Activated naive CD8-positive, alpha-beta T cell treated with anti-CD3 and anti-CD28 coated beads for 36 hours (primary cell): ENCODE measurements at places on chromosomes 11 and 22. TPM values are rescaled to one million over a fixed set of nuclear protein-coding genes. Genes with fewer than 3 reads are reported as not detected.

GRCh38 chr11:8318536-8318935 lies 54.9 kb upstream of the LMO1 start:
- no peaks in the 10 kb centered on the region for H3K36me3 ChIP-seq
- no peaks in the 10 kb centered on the region for H3K4me1 ChIP-seq
- H3K4me3 ChIP-seq, result no peak overlapping the region
- H3K27ac ChIP-seq, result no peak overlapping the region

VPREB1 gene
- not detected for total RNA-seq

FGF19 gene
- not detected for total RNA-seq

DNA sequence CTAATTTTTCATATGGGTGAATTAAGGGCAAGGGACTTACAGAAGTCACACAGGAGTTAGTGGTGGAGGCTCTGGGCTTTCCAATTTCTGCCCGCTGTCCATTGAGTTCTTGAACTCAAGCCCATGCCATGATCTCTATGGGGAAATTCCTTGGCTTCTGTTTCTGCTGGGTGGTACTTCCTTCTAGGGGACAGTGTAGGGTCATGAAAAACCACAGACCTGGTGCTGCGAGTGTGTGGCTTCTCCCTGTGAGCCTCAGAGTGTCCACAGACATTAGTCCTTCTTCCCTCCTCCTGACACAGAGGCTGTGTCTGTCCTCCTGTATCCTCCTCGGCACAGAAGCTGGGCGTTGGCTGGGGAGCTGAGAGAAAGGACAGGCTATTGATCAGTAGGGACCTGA lies 6.3 kb upstream of the SEZ6L start:
- H3K27ac ChIP-seq, result no peak overlapping the region
- H3K36me3 ChIP-seq, result no peaks in the 10 kb centered on the region
- no peak overlapping the region for H3K4me3 ChIP-seq
- DNase-seq, result no peak

GRCh38 chr11:66124564-66124963 lies 54.5 kb downstream of the PACS1 start:
- peak overlapping the region; percentile 30 for H3K27ac ChIP-seq
- H3K4me1 ChIP-seq, result peaks cover 65% of the 10 kb centered on the region
- H3K4me3 ChIP-seq, result no peak overlapping the region
- no peaks in the 10 kb centered on the region for H3K27me3 ChIP-seq

CEND1 gene
- total RNA-seq, result 0.94 TPM

DNA sequence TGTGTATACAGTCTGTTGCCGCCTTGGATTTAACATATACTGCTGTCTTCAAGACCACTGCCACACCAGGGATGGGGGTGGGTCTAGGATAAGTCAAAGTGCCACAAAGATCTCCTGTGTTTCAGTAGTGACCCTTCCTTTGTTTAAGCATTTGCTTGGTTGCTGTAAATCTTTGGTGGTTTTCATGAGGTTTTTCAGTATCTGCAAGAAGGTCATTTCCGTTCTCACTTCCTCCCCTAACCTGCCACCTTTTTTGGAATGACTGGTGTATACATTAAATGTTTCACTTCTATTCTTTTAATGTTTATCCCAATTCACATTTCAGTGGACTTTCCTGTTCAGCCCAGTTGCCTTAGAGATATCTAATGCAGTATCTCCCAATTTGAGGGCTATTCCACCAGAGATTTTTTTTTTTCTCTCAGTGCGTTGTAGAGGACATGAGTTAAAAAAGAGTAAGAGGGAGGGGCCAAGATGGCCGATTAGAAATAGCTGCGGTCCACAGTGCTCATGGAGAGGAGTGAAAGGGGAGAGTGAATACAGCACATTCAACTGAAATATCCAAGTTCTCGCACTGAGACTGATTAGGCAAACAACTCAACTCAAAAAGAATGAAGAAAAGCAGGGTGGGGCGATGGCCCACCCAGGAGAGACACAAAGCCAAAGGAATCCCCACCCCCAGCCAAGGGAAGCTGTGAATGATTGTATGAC lies 43.2 kb downstream of the USP47 start:
- H3K27me3 ChIP-seq, result no peaks in the 10 kb centered on the region
- no peak for DNase-seq
- no peak overlapping the region for H3K27ac ChIP-seq
- no peak overlapping the region for H3K4me3 ChIP-seq

ABCG4 gene
- total RNA-seq, result 0.12 TPM

GRCh38 chr11:117649296-117650055 lies 147.5 kb downstream of the DSCAML1 start:
- H3K27me3 ChIP-seq, result peaks cover under 1% of the 10 kb centered on the region
- H3K4me1 ChIP-seq, result no peaks in the 10 kb centered on the region
- no peak for DNase-seq
- no peaks in the 10 kb centered on the region for H3K36me3 ChIP-seq

DNA sequence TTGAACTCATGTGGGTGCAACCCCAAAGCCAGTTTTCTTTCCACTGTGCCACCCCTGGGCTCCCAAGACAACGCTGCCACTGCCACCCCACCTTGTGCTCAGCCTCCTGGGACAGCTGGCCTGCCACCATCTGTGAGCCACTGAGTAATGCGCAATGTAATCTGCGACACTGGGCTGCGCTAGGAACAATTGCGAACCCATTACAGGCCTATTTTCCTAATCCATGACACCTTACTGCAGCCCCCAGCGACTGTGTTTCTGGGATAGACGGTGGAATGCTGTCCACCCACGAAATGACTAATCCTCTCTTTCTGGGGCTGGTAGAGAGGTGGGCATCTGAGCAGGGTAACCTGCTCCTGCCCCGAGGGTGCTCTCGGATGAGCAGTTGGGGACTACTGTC lies 22.2 kb downstream of the FLRT1 start:
- no peak overlapping the region for H3K4me3 ChIP-seq
- H3K27me3 ChIP-seq, result peaks cover 15% of the 10 kb centered on the region
- no peak overlapping the region for H3K27ac ChIP-seq
- peaks cover 3% of the 10 kb centered on the region for H3K4me1 ChIP-seq
- no peak for DNase-seq

- no peak overlapping the region for H3K27ac ChIP-seq
- H3K27me3 ChIP-seq, result no peaks in the 10 kb centered on the region
- no peak overlapping the region for H3K4me3 ChIP-seq
Observed at GRCh38 chr11:3627291-3627690, 14.5 kb downstream of the ART5 start.

DNA sequence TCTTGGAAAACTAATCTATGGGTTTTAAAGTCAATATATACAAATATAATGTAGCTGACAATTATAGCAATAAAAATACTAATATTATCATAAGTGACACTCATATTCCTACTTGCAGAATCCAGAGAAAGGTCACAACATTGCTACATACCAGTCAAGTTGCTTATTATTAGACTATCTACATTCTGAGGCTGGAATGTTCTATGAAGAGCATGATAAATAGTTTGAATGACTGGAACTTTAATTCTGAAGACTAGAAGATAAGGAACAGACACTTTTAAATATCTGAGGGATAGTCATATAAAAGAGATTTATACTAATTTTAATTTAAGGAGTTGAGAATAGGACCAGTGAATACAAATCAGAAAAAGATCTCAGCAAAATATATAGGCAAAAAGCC lies 146.0 kb downstream of the GUCY1A2 start:
- no peaks in the 10 kb centered on the region for H3K36me3 ChIP-seq
- no peak overlapping the region for H3K4me3 ChIP-seq

DNA sequence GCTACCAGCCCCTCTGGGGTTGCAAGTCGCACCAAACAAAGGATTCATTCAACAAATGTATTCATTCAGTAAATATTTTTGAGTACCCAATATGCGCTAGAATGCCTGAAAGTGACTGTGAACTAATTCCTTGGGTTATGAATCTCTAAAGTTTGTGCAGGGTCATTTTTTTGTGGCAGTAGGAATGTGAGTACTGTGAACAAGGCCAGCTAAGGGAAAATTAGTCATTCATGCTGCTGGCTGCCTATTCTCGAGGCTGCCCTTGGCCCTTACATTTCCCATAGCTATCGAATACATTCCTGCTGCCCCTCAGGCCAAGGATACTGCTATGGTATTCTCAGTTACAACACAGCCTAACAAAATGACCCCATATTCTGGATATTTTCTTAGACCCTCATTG lies 141.6 kb downstream of the TRPC6 start:
- no peaks in the 10 kb centered on the region for H3K36me3 ChIP-seq
- no peak overlapping the region for H3K4me3 ChIP-seq
- no peak for DNase-seq

SEZ6L gene
- not detected for total RNA-seq

DNA sequence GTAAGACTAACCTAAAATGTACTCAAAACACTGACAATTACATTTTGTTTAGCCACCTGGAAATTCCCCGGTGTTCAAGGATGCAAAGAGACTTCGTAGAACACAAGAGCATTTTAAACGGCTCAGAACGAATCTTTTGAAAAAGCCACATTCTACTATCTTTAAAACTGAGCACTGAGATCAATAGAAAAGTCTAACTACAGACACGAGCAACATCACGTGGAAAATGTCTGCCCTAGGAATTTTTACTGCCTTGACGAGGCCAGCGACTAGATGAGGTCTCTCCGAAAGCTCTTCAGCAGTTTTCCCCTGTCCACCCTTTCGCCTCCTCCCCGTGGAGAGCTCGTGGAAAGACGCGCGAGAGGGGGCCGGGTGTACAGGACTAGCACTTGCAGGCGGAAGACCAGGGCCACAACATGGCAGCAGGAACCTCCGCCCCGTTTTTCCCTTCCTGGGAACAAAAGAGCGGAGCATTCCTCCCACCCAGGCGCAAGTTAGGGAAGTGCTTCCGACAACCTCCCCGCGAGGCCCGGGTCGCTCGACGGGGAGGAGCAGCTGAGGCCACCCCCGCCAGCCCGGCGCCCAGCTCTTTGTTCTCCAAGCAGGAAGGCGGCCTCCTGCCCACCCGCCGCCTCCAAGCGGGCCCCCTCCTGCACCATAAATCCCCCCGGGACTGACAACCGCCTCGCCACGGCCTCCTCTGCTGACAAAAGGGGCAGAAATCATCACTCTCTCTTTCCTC lies 1.1 kb downstream of the EIF4G2 start:
- peaks cover 57% of the 10 kb centered on the region for H3K36me3 ChIP-seq
- peak overlapping the region; percentile 96 for H3K4me3 ChIP-seq
- H3K4me1 ChIP-seq, result peaks cover 46% of the 10 kb centered on the region
- H3K27me3 ChIP-seq, result peaks cover 7% of the 10 kb centered on the region

MUC5AC gene
- not detected for total RNA-seq

GRCh38 chr22:40409613-40410113 lies 39.3 kb downstream of the SGSM3 start:
- H3K27me3 ChIP-seq, result no peaks in the 10 kb centered on the region
- no peak overlapping the region for H3K4me3 ChIP-seq
- no peak for DNase-seq
- H3K36me3 ChIP-seq, result peaks cover 8% of the 10 kb centered on the region

DNA sequence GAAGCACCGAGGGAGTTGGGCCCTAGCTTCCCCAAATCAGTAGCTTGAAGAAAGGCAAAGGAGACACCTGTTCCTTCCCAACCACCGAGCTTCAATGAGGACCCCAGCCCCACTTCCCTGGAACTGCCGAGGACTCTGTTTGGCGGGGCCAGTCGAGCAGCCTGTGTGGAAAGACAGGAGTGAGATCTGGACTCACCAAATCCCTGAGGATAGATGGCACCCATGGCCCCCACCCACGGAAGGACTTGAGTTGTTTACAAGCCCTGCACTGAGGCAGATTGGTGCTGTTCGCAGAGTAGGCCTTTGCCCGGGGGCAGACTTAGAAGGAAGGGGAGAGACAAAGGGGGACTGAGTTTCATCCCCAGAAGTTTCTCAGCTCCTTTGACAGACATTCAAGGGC lies 64.6 kb downstream of the FEZ1 start:
- DNase-seq, result no peak
- no peaks in the 10 kb centered on the region for H3K36me3 ChIP-seq
- no peaks in the 10 kb centered on the region for H3K4me1 ChIP-seq
- peaks cover 16% of the 10 kb centered on the region for H3K27me3 ChIP-seq
- H3K4me3 ChIP-seq, result no peak overlapping the region
- H3K27ac ChIP-seq, result no peak overlapping the region

- no peaks in the 10 kb centered on the region for H3K27me3 ChIP-seq
- H3K4me1 ChIP-seq, result peaks cover 10% of the 10 kb centered on the region
- no peak overlapping the region for H3K27ac ChIP-seq
- no peak for DNase-seq
- no peaks in the 10 kb centered on the region for H3K36me3 ChIP-seq
Observed at GRCh38 chr22:30114361-30114760, 34.1 kb downstream of the HORMAD2 start.

SLC25A18 gene
- not detected for total RNA-seq

DNA sequence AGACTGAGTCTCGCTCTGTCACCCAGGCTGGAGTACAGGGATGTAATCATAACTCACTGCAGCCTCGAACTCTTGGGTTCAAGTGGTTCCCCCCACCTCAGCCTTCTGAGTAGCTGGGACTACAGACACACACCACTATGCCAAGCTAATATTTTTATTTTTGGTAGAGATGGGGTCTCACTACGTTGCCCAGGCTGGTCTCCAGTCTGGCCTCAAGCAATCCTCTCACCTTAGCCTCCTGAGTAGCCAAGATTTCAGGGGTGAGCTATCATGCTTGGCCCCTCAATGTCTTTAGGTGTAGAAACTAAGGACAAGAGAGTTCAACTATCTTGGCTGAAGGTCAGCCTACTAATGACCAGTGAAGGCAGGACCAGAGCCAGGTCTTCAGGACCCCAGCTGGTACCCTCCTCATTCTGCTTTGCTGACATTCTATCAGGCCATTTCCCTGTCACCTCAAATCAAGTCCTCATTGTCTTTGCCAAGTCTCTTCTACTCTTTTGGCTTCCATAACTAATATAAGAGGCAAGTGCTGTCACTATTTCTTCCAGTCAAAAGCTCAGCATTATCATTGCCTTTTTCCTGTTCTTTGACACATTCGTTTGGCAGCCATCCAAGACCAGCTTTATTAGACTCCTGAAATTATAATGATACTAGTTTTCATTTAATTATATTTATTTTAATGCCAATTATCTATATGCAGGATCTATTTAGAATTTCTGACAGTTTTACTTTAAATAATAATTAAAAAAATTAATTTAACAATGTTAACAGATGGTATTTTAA lies 264.2 kb upstream of the PITPNB start:
- no peak overlapping the region for H3K27ac ChIP-seq
- no peaks in the 10 kb centered on the region for H3K36me3 ChIP-seq
- H3K4me3 ChIP-seq, result no peak overlapping the region

- H3K36me3 ChIP-seq, result no peaks in the 10 kb centered on the region
- no peaks in the 10 kb centered on the region for H3K27me3 ChIP-seq
- H3K4me1 ChIP-seq, result no peaks in the 10 kb centered on the region
- no peak overlapping the region for H3K4me3 ChIP-seq
- no peak for DNase-seq
- H3K27ac ChIP-seq, result no peak overlapping the region
Observed at GRCh38 chr11:96543177-96543576, 153.4 kb downstream of the JRKL start.

MS4A7 gene
- total RNA-seq, result not detected

DNA sequence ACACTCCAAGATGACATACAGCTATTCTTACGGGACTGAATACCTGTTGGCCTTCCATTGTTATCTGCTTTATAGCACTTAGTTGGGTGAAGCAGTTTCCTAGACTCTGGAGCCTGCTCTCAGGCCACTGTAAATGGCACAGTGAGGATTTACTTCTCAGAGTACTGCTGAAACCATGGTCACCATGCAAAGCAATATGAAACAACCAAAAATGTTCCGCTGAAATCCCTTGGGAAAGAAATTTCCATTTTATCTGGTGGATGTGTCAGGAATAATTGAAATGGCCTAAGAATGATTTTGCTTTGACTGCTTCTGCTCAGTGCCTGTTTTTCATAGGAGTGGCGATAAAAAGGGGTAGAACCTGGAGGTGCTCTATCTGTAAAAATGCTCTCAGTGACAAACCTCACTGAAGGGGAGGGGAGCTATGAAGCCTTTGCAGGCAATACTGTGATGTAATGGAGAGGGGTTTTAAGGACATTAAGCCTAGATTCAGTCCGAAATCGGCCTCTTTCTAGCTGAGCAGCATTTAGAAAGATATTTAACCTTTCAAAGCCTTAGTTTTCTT lies 651.6 kb upstream of the ANO5 start:
- H3K27ac ChIP-seq, result no peak overlapping the region
- no peaks in the 10 kb centered on the region for H3K27me3 ChIP-seq
- no peaks in the 10 kb centered on the region for H3K36me3 ChIP-seq
- no peak for DNase-seq
